ENCODE measurements at places on chromosomes 13 and 19.

DNA sequence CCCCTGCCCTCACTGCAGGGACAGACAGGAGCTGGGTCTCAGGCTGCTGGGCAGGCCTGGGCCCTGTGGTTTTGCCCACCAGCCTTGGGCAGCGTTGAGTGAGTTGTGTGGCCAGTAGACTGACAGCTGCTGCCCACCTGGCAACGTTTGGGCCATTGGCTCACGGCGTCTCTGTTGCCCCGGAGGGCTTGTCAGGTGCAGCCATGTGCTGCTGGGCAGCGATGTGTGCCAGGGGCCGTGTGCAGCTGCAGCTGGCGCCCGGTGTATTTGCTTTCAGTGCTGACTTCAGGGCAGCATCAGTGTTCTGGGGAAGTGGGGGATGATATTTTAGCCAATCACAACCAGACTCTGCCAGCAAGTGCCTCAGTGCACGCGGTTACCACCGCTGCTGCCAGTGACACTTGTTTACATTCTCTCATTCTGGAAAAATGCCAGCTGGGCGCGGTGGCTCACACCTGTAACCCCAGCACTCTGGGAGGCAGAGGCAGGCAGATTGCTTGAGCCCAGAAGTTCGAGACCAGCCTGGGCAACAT lies 10.6 kb downstream of the FZR1 start:
- no peak for DNase-seq

DNA sequence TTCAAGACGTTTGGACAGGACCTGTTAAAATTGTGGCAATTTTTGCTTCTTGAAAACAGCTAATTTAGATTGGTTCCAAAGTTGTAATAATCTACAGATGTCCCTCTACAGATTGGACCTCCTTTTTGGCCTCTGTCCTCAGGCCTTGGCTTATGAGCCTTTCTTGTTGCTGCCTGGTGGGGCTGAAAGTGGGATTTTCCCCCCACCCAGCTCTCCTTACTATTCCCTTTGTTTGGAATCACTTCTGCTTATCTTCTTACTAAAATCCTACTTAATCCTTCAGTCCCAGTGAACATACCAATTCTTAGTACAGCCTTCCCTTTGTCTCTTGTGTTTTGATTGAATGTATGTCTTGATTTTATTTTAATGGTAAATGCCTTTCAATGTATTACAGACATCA lies 63.5 kb upstream of the TEX29 start:
- no peak for DNase-seq

DNA sequence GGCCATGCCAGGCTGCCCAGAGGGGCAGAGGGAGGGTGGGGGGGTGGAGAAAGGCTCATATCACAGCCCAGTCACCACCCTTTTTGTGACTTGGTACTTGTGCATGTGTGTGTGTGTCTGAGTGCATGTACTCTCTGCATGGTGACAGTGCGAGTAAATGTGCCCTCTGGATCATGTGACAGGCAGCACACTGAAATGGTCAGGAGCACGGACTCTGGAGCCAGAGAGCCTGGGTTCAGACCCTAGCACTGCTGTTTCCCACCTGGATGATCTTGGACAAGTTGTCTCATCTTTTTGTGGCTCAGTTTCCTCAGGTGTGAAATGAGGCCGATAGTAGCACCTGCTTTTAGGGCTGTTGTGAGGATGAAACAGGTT lies 2.0 kb downstream of the CIC start:
- no peak for DNase-seq

DNA sequence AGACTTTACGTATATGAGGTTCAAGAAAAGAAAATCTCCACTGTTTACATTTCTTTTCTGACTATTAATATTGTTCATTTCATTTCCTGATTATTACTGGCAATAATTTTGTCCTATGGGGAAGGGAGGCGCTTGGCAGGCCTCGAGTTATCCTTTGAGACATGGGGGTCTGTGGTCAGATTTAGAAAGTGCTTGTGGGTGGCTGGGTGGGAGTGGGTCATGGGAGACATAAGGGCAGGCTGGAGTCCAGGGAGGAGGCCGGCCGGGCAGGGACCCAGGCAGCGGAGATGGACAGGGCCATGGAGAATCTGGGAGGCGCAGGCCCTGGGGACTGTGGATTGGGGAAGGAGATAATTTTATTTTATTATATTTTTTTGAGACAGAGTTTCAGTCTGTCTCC lies 40.1 kb downstream of the LTBP4 start:
- no peak for DNase-seq

- peak; percentile 27 for DNase-seq
These were observed 1.4 kb downstream of the PSMD8 start for GRCh38 chr19:38375748-38376147.

DNA sequence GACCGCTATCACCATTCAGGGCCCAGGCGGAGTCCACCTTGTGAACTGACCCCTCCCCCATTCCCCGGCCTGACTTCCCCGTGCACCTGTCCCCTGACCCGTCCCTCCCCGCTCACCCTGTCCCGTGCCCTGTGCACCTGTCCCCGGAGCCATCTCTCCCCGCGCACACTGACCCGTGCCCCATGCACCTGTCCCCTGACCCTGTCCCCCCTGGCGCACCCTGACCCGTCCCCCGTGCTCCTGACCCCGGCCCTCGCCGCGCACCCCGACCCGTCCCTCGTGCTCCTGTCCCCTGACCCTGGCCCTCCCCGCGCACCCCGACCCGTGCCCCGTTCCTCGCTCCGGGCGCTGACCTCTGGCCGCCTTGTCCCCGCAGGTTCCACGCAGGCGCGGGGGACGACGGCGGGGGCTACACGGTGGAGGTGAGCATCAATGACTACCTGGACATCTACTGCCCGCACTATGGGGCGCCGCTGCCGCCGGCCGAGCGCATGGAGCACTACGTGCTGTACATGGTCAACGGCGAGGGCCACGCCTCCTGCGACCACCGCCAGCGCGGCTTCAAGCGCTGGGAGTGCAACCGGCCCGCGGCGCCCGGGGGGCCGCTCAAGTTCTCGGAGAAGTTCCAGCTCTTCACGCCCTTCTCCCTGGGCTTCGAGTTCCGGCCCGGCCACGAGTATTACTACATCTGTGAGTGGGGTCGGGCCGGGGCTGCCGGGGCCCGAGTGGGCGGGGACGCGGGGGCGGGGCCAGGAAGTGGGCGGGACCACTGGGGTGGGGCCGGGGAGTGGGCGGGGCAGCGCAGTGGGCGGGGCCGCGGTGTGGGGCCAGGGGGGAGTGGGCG lies 9.7 kb downstream of the EFNA2 start:
- DNase-seq, result peak; percentile 55

DNA sequence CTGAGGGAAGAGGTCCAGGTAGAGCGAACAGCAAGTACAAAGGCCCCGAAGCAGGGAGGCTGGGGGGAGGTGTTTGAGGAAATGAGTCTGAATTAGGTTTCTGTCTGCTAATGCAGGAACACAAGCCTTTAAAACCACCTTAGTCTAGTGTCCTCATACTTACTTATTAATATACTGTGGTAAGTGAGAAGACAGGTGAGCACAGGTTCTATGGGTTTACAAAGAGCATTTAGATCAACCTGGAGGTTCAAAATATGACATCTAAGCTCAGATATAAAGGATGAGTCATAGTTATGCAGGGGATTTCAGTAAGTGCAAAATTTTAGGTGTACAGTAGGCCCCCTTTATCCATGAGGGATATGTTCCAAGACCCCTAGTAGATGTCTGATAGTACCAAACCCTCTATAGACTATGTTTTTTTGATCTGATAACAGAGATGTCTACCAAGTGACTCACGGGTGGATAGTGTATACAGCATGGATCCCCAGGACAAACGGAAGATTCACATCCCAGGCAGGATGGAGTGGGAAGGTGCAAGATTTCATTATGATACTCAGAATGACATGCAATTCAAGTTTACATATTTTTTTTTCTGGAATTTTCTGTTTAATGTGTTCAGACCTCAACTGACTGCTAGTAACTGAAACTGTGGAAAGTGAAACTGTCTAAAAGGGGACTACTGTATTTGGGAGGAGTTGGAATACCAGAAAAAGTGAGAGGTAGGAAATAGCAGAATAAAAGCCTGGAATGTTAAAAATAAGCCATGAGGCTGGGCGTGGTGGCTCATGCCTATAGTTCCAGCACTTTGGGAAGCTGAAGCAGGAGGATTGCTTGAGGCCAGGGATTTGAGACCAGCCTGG lies 18.2 kb upstream of the MED4 start:
- no peak for DNase-seq

- no peak for DNase-seq
These were observed 7.4 kb upstream of the RXFP2 start for GRCh38 chr13:31731921-31732320.

DNA sequence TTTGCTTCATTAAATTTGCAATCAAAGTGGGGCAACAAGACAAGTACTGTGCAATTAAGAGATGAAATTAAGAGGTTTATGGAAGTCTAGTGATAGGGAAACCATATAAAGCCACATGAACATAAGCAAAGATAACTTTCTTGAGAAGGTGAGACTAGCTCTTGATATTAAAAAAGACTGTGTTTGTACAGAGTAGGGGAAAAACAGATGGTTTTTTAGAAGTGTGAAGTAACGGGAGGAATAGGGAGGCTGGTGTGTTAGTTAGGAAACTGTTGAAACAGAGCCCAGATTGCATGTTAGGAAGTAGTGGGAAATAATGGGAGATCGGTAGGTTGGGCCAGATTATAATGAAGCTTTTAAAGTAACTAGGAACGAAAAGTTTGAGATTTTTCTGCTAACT lies 149.8 kb upstream of the FREM2 start:
- DNase-seq, result no peak

DNA sequence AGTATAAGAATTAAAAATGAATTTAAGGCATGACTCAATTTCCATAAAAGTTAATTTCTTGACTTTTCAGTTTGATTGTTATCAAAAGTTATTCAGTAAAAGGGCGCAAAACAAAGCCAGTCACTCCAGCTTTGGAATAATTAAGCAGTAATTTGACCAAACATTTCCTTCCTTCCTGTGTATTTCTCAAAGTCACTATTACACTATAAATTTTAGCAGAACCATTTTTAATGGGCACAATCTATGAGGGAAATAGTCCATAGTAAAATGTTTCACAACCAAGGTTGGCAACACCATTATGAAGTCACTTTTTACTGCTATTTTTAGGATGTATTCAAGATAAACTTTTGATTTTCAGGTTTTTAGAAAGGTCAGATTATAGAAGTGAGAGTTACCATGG lies 91.0 kb downstream of the DACH1 start:
- DNase-seq, result no peak

- DNase-seq, result peak; percentile 85
These were observed 31.5 kb downstream of the COL4A2 start for GRCh38 chr13:110338441-110339101.

DNA sequence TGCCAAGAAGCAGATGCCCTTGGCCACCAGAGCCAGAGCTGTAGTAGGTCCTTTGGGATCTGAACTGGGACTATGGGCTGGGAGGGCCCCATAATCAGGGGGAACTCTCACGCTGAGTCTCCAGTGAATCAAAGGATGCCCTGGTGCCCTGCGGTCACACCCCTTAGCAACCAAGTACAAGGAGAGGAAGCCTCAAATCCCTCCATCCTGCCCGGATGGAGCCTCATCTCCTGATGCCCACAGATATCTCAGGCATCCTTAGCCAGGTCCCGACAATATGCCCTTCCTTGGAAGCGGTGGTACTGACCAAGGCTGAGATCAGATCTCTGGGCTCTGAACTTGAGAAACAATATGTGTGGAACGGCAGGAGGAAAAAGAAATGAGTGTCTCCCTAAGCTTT lies 1.7 kb downstream of the PLEKHA4 start:
- DNase-seq, result no peak

GRCh38 chr19:29507081-29507860 lies 18.5 kb upstream of the VSTM2B start:
- no peak for DNase-seq

GRCh38 chr13:84810781-84811180 lies 928.5 kb upstream of the SLITRK1 start:
- DNase-seq, result peak; percentile 72

DNA sequence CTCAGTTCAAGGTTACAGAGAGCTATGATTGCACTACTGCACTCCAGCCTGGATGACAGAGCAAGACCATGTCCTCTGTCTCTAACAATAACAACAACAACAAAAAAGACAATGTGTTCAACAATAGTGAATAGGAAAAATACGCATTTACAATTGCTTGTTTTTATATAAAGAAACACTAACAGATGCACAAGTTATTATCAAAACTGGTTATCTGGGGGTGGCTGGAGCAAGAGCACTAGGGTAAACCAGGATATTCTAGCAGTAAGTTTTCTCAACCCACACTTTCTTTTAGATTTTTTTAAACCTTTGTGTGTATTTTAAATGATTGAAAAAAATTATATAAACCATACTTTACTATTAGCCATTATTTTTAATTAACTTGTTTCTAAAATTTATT lies 33.1 kb downstream of the ZNF44 start:
- DNase-seq, result no peak

GRCh38 chr13:93778548-93778947 lies 551.9 kb downstream of the GPC6 start:
- no peak for DNase-seq

DNA sequence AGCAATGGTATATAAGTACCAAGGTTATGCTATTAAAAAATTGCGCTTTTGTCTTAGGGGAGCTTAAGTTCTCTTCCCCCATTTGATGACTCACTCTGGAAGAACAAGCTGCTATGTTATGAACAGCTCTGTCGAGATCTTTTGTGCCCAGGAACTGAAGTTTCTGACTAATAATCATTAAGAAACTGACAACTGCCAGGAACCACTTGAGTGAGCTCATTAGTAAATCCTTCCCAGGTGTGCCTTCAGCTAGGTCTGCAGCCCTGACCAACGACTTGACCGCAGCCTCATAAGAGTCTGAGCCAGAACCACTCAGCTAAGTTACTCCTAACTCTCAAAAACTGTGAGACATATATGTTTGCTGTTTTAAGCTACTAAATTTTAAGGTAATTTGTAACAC lies 147.8 kb downstream of the SLITRK6 start:
- no peak for DNase-seq

DNA sequence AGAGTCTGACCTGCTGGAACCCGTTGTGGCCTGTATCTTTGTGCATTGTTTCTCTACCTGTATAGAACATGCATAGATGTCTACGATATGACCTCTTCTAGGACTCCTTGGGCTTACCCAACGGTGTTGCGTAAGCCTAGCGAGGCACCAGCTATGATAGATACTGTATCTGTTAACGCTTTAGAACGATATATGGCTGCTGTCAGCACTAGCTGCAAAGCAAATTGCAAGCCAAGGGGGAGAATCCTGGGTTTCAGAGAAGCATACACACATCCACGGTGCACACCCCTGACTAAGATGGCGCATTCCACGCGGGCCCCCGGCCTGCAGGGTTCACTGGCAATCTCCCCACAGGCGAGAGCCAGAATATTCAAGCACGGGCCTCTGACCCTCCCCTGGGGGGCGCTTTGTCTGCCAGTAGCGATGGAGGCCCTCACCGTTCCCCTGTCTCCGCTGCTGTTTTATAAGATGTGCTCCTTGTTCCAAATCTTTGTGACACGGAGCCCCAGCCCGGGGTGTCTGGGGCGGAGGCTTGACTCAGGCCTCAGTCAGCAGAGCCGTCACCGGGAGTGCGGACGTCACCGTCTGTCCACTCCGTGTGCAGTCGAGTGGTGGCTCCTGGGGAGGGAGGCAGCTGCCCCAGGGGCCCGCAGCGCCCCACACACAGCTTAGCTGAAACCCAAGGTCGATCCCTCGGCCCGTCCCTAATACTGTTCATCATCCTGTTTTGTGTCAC lies 12.9 kb upstream of the RPS15 start:
- DNase-seq, result no peak

- DNase-seq, result no peak
These were observed 9.3 kb upstream of the BAX start for GRCh38 chr19:48945415-48945814.

GRCh38 chr19:38078302-38078930 lies 145.6 kb downstream of the DPF1 start:
- DNase-seq, result no peak

- peak; percentile 52 for DNase-seq
These were observed 71.0 kb downstream of the ITGBL1 start for GRCh38 chr13:101523154-101524131.

GRCh38 chr13:46665248-46665632 lies 112.3 kb downstream of the LRCH1 start:
- peak; percentile 47 for DNase-seq

All from adipocyte (in vitro differentiated cells).